Mesenteric fat pad (tissue), 1 donor: ENCODE measurements at places on chromosomes 1 and 21. TPM values are rescaled to one million over a fixed set of nuclear protein-coding genes. Genes with fewer than 3 reads are reported as not detected.

Gene C1orf50
- total RNA-seq: 4.3 TPM

- DNase-seq: no peak
Measured at GRCh38 chr1:104092698-104093097, 343.0 kb downstream of the AMY1C start.

Gene BRINP2
- not detected for total RNA-seq

DNA sequence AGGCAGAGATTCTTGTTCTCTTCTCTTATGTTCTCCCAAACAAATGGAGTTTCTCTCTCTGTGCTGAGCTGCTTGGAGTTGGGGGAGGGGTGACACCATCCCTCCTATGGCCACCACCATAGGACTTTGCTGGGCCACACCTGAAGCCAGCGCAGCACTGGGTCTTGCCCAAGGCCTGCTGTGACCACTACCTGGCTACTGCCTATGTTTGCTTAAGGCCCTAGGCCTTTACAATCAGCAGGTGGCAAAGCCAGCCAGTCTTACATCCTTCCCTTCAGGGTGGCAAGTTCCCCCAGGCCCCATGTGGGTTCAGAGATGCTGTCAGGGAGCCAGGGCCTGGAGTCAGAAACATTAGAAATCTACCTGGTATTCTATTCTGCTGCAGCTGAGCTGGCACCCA is 6.3 kb upstream of the MTARC2 start:
- DNase-seq: no peak

- DNase-seq: no peak
Measured at GRCh38 chr1:85137660-85138059, 63.2 kb downstream of the SYDE2 start.

GRCh38 chr1:156599811-156600210 is 1.5 kb downstream of the GPATCH4 start:
- DNase-seq: no peak

Gene HEYL
- total RNA-seq: 9.4 TPM

- DNase-seq: no peak
Measured at GRCh38 chr1:20351911-20352701, 61.4 kb downstream of the VWA5B1 start.

Gene DPT
- 310 TPM for total RNA-seq

Gene ADAMTS1
- total RNA-seq: 480 TPM

Gene NVL
- total RNA-seq: 23.0 TPM

Gene COL11A1
- 0.22 TPM for total RNA-seq

- no peak for DNase-seq
Measured at GRCh38 chr1:32094746-32095521, 12.9 kb upstream of the KPNA6 start.

DNA sequence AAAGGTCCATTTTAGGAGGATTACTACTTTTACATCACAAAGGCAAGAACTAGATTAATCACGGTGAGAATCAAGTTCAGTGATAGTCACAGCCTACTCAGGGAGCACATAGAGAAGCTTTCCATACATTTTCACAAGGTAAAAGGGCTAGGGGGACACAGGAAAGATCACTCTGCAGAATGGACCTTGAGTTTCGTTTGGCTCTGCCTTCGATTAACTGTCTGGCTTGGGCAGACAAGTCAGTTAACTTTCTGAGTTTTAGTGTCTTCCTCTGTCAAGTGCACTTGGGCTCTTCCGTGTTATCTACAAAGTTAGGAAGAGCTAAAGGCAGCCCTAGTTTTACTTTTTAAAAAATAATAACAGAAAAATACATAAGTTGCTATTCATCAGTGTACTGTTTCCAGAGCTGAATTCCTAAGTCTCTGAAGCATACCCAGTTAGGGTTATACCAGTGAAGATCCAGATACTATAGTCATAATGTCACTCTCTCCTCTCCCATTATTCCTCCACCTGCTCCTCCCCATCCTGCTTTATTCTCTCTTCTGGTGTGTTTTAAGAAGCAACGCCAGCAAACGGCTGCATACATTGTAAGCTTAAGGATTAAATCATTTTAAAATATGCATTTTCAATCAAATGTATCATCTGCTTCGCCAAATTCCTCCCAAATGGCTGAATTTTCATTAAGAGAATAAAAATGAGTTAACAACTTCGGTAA is 1.7 kb downstream of the CEP170 start:
- DNase-seq: no peak
